ENCODE measurements at places on chromosomes 1 and 21. TPM values are rescaled to one million over a fixed set of nuclear protein-coding genes. Genes with fewer than 3 reads are reported as not detected.
A peak's percentile ranks its signal among the peaks of the same experiment; 100 is the strongest.

- DNase-seq, result no peak
These were observed 26.6 kb upstream of the MPZL1 start for GRCh38 chr1:167695147-167695546.

GRCh38 chr1:223223091-223223995 is 80.3 kb upstream of the TLR5 start:
- DNase-seq, result no peak

SPRR1B gene
- total RNA-seq, result not detected

- DNase-seq, result no peak
These were observed 6.1 kb upstream of the CD1A start for GRCh38 chr1:158248118-158248517.

- no peak for DNase-seq
These were observed 211.1 kb downstream of the NPHP4 start for GRCh38 chr1:5781079-5781478.

DNA sequence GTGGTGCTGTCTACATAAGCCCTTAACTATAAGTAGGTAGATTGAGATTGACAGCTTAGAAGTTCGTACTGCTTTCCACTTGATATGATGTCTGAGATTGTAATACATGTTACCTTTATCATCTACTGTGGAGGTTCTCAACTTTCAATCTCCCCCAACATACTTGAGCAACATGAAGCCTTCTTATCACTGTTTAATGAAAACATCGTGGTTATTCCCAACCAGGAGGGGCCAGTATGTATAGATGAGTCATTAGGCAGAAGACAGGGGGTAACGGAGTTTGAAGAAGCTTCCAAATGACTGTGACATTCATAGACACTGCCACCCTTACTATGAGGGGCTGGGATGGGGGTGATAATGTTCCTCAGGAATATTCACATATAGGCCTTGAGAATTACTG is 36.0 kb downstream of the CENPF start:
- DNase-seq, result no peak

DNA sequence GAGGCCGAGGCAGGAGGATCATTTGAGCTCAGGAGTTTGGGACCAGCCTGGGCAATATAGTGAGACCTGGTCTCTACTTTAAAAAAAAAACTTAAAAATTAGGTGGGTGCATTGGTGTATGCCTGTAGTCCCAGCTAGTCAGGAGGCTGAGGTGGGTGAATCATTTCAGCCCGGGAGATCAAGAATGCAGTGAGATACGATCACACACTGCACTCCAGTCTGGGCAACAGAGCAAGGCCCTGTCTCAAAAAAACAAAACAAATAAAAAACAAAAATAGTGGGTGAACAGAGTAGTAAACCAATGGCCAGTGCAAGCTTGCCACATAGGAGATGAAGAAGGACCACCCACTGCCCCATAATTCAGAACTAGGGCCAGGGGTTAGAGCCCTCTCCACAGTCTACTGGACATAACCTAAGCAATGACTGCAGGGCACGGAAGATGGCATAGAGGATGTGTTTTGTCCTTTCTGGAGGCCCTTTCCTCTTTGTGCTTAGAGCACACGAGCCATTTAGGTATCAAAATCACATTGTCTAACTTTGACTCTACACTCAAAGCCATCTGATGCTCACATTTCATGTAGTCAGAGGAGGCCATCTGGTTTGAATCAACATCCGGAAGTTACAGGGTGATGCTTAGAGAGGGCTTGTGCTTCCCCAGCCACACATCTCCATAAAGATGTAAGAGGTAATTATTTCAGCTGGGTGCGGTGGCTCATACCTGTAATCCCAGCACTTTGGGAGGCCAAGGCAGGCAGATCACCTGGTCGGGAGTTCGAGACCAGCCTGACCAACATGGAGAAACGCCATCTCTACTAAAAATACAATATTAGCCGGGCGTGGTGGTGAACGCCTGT is 12.6 kb downstream of the CD2 start:
- DNase-seq, result no peak

- peak; percentile 7 for DNase-seq
These were observed at the start of gene WNT4 for GRCh38 chr1:22143065-22144033. Gene WNT4 (minus strand): TSS chr1:22143097. CDS start chr1:22142922, 175 bp downstream.

SUMO3 gene
- 118 TPM for total RNA-seq

DNA sequence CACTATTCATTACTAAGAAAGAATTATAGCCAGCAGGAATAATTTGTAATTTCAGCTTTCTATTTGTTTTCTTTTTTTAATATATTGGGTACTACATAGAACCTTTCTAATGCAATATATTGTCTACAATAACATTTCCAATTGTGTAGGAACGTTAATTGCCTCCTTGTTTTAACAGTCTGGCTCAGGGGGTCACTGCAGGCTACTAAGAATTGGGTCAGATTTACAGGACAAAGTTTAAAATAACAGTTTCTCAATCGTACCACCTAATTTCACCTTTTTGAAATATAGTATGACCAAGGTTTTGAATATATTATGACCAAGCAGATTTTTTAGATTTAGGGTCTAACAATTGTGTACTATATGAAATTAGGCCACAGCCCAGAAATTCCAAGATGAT is 2.4 kb downstream of the CFH start:
- DNase-seq, result no peak

ST6GALNAC3 gene
- 1.8 TPM for total RNA-seq

TMEM81 gene
- 1.3 TPM for total RNA-seq

AQP10 gene
- total RNA-seq, result not detected

GRCh38 chr1:19123837-19124236 is 86.2 kb downstream of the UBR4 start:
- no peak for DNase-seq

DNA sequence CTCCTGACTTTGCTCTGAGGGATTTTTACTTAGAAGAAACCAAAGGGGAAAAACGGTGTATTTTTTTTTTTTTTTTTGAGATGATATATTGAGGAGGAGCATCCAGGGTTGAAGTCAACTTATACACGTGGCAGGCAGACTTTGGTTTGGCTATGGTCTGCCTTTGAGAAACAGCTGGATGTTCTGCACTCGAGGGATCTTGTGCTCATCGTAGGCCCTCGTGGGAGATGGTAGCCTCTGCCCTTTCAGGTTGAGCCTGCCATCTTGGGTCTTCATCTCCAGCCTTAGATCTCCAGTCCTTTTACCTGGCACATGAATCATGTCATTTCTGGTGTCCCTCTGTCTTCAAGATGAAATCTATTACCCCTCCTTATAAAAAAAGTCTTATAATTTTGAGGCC is 67.1 kb upstream of the UBE2U start:
- DNase-seq, result no peak

GUCA2B gene
- not detected for total RNA-seq

DNA sequence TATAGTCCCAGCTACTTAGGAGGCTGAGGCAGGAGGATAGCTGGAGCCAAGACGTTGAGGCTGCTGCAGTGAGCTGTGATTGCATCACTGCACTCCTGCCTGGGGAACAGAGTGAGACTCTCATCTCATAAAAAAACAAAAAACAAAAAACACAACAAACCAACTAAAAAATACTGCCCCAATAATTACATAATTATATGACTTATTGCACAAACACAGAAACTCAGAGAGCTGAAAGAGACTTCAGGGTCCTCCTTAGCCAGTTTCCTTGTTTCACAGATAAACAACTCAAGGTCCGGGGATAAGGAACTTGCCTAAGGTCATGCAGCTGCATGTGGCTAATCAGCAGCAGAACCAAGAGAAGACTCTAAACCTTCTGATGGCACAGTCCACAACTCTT is 11.9 kb downstream of the EXTL2 start:
- no peak for DNase-seq

DNA sequence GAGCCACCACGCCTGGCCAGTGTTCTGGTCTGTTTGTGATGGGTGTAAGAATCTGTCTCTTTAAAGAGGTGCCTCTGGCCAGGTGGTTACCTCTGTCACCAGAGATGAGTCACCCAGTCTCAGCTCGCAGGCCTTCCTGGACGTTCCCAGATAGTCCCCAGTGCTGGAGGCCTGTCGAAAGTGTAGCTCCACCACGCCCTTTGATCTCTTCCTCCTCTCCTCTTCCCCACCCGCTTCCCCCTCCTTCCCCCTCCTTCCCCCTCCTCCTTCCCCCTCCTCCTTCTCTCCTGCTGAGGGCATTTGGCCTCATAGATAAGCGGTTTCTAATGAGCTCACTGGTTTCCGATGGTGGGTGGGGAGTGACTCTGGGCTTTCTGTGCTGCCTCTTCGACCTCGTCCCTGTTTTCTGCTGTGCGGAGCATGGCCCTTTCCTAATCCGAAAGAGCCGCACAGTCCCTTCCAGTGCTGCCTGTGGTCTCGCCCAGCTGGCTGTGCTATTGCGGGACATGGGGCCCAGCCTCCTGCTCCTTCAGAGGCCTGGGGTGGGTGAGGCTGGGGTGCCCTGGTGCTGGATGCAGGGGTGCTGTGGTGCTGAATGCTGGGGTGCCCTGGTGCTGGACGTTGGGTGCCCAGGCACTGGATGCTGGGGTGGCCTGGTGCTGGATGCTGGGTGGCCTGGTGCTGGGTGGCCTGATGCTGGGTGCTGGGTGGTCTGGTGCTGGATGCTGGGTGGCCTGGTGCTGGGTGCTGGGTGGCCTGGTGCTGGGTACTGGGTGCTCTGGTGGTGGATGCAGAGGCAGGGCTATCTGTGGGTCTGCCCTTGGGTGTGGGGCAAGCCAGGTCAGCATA is 19.2 kb downstream of the AGPAT3 start:
- peak; percentile 62 for DNase-seq

- no peak for DNase-seq
These were observed 17.3 kb upstream of the GALNT2 start for GRCh38 chr1:230049731-230050130.

GRCh38 chr1:158058237-158058985 is 65.0 kb downstream of the KIRREL1 start:
- DNase-seq, result no peak

DNA sequence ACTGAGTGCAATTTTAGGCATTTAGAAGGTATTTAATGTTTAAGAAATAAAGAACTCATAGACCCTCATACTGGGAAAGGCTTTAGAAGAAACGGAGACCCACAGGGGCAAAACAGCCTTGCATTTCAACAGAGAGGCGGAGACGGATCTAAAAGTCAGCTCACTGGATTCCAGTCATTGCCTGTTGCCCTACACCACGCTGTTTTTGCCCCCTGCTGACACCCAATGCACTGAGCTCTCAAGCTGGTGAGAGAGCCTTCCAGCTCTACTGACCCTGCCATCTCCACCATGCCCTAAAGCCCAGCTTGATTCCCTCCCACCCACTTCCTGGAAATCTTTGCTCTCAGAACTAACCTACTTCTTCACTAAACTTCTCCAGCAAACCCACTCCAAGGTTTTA is 7.2 kb upstream of the TRAF3IP3 start:
- DNase-seq, result no peak

DNA sequence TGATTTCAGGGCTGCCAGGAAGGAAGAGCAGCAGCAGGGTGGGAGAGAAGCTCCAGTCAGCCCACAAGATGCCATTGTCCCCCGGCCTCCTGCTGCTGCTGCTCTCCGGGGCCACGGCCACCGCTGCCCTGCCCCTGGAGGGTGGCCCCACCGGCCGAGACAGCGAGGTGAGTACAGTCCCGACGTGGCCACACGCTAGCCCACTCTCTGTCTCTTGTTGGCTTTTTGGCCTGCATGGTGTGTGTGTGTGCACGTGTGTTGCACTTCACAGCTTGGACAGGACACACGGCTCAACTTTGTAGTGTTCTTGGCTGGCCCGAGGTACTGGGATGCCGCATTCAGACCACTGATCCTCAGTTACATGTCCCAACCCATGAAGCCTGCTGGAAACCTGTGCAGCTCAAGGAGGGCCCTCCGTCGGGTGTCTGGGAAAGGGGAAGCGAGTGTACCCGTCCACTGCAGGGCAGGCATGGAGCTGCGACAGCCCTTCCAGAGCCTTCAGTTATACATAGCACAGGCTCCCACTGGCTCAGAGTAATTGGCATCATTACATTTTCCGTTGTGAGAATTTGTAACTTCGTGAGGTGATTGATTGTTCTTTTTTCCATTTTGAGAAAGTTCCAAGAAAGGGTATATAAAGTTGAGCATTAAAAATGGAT is 454 bp downstream of the CORT start:
- no peak for DNase-seq

- DNase-seq, result no peak
These were observed 9.5 kb upstream of the A3GALT2 start for GRCh38 chr1:33330361-33330890.

DNA sequence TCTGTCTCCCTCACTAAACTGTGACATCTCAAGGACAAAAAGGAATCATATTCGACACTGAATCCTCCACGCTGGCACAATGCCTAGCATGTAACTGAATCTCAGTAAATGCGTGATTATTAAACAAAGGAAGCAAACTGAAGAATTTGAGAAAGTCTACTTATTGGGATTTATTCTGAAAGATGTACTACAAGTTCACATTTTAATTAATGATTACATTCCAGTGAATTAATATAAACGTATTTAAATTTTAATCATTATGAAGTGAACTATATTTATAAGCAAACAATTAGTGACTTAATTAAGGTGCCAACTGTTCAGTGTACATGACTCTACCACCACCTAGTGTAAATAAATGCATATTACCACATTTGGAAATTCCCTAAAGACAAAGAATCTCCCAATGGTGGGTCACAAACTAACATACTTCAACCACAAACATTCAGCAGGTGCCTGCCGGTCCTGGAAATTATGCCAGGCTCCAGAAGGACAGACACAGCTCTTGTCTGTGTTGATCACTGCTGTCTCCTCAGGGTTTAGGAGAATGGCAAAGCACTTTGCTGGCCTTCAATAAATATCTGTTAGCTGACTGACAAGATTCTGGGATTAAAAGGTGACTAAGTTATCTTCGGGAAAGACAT is 56.3 kb downstream of the SMYD3 start:
- peak; percentile 49 for DNase-seq

EPHA10 gene
- total RNA-seq, result not detected

- peak; percentile 30 for DNase-seq
These were observed 1.0 kb downstream of the ARID4B start for GRCh38 chr1:235326719-235327558.

- no peak for DNase-seq
These were observed 43.1 kb downstream of the KCNA2 start for GRCh38 chr1:110563089-110563488.

GRIK3 gene
- not detected for total RNA-seq

SNAPIN gene
- total RNA-seq, result 158 TPM

DNA sequence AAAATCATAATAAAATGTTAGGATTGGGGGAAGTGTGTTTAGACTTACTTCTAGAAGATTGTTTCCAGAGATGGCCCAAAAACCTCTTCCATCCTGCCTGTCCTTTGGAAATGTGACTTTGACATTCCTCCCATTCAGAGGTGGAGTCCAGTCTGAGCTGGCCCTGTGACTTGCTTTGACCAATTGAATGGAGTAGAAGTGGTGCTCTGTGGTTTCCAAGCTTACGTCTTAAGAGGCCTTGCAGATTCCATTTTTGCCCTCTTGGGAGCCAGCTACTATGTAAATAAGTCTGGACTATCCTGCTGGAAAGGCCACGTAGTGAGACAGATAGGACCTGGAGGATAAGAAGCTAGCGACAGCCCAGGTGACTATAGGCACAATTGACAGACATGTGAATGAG is 1.3 kb upstream of the NT5C1A start:
- DNase-seq, result no peak

CLCA4 gene
- not detected for total RNA-seq

- peak; percentile 63 for DNase-seq
These were observed 276.1 kb downstream of the RPS6KC1 start for GRCh38 chr1:213327017-213327667.

GRCh38 chr1:184061396-184062003 is 10.0 kb downstream of the TSEN15 start:
- DNase-seq, result peak; percentile 27

Measured in A172 (cell line).